Mammary microvascular endothelial cell (primary cell): ENCODE measurements at places on chromosomes 4 and X. TPM values are rescaled to one million over a fixed set of nuclear protein-coding genes. Genes with fewer than 3 reads are reported as not detected.

Gene SLC4A4
- total RNA-seq = under 0.01 TPM in 2 replicates

Gene CXCL10
- total RNA-seq = 1.5 and 3.6 TPM in 2 replicates

Gene TBX22
- total RNA-seq = not detected in 2 replicates

Gene GPR50
- not detected in 2 replicates for total RNA-seq

Gene MTNR1A
- not detected in 2 replicates for total RNA-seq

Gene RBM10
- total RNA-seq = 47.4 and 53.0 TPM in 2 replicates

Gene XAGE2
- total RNA-seq = not detected in 2 replicates

Gene NWD2
- not detected in 2 replicates for total RNA-seq

Gene UGT2A1
- total RNA-seq = not detected in 2 replicates
